ENCODE measurements at places on chromosomes 1 and 21.

GRCh38 chr1:159282118-159282517, 20.0 kb upstream of the FCER1A start:
- DNase-seq, result no peak

DNA sequence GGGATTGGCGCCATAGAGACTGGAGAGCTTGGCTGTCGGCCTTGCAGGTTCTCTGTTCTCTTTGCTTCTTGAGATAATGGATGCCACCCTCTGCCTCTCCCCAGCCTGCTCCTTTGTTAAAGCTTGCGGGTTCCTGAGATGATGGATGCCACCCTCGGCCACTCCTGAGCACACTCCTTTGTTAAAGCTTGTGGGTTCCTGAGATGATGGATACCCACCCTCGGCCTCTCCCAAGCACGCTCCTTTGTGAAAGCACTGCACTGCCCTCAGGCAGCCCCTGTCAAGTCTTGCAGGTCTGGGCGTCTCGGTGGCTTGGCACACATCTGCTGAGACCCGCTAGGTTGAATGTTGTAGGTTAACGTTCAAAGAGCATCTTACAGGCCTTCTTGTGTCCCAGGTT, 76.5 kb downstream of the SCCPDH start:
- DNase-seq, result no peak

DNA sequence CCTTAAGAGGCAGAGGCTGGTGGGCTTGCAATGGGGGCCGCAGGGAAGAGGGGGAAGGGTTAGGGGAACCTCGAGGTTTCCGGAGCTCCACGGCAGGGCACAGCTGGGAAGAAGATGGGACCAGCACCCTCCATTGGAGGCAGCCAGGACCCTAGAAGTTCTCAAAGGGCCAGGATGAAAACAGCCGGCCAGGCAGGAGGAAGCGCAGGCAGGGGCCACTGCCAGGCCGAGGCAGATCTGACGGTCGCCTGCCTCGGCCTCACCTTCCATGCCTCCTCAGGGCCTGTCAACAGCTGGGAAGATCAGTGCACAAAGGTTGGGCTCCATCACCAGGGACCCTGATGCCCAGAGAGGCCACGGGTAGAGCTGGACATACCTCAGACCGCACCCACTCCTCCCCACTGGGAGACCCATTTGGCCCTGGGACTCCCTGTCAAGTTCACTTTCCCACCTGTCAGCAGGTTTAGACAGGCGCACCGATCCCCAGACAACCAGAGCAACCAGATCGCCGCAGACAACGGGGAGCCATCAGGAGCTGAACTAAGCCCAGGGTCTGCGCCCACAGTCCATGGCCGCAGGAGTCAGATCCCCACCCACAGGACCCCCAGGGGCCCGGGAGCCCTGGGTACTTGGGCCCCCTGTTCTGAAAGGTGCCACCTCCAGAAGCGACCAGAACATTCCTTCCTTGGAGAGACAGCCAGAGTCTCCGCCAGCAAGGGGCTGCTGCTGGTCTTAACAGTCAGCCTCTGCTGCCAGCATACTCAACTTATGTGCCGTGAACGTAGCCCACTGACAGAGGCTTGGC, 2.2 kb downstream of the SLC19A1 start:
- no peak for DNase-seq

- DNase-seq, result no peak
Measured at GRCh38 chr1:53390736-53391135, 62.9 kb upstream of the LRP8 start.

DNA sequence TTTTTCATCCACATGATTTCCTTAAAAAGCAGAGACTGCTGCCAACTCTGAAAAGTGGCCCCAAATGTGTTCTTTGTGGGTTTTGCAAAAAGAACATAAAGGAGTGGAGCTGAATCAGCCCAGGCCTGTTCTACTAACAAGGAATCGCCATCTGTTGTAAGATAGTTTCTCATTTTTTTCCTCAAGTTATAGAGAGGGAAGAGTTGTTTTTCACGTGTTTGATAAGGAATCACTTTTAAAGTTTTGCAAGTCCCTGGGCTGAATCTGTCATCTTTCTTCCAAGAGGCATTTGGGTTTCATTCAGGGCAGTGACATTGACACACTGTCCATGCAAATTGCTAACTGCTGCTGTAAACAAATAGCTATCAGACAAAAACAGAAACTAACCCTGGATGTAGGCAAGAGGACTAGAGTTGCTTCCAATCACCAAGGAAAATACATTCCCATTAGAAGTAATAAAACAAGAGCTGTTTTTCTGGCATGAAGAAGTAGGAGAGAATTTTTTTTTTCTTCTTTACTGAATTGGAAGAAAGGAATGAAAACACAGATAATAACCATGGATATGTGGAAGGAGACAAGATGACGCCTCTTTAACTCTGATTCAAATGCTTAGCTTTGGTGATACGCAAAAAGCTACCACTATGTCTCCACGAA, 58.8 kb upstream of the TBX15 start:
- DNase-seq, result peak; percentile 84

GRCh38 chr1:156706657-156707416, 1.5 kb upstream of the CRABP2 start:
- peak; percentile 87 for DNase-seq

GRCh38 chr1:83942914-83943313, 56.0 kb downstream of the TTLL7 start:
- peak; percentile 26 for DNase-seq

DNA sequence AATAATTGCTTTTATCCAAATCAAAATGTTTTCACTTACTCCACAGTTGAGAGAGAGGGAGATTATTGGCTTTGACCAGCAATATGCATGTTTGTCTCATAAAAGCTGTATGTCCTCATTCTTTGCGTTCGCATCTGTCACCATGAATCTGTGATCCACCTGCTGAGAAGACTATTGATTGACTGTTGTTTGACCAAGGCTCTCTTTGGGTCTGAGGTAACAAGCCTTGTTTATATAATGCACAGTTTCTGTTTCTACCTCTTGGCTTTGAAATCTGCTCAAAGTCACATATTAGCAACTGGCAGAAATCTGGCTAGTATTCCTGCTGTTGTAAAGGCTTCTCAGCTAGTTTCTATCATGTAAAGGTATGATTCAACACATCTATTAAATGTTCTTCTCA, 157.0 kb downstream of the LYPLAL1 start:
- DNase-seq, result no peak

DNA sequence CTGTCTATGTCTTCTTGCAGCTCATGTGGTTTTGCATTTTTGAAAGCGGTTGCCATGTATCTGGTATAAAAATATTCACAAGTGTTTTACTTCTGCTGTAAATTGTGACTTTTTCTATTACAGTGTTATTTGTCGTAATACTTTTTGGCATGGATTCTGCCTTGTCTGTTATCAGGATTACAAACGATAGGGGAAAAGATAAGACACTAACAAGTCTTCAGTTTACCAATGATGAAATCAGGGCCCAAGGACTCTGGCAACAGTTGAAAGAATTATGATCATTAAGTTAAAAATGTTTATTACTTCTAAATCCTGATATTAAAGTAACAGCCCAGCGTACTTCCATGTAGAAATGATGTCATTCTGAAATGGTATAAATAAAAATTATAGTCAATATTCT, 298.8 kb downstream of the KIF26B start:
- DNase-seq, result no peak

GRCh38 chr1:111882986-111883560, 106.4 kb downstream of the KCND3 start:
- DNase-seq, result no peak

DNA sequence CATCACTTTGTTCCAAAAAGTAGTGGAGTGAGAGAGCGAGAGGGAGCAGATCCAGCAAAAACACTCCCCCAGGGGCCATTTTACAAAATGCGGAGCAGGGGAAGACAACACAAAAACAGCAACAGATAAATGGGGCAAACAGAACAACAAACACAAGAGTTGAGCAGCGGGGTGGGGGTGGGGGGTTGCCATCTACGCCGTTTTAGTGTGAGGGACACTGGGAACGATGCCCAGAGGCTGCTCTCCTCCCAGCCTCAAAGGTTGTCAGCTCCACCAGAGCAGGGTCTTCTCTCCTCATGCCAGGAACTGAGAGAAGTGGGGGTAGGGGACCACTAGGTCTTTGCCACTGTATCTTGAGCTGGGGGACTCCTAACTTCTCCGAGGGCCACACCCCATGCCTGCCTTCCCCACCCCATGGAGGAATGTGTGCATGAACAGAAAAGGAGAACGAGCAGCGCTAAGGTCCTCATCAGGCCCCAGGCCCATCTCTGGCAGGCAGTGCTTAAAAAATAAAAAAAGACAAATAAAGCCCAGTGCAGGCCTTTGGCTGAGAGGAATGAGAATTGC, 1.3 kb upstream of the PBXIP1 start:
- DNase-seq, result no peak

DNA sequence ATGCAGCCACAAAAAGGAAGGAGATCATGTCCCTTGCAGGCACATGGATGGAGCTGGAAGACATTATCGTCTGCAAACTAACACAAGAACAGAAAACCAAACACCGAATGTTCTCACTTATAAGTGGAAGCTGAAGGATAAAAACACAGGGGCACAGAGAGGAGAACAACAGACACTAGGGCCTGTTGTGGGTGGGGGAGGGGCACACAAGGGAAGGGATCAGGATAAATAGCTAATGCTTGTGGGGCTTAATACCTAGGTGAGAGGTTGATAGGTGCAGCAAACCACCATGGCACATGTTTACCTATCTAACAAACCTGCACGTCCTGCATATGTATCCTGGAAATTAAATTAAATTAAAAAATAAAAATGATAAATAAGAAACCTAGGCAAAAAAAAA, 969.9 kb downstream of the TTLL7 start:
- DNase-seq, result no peak

DNA sequence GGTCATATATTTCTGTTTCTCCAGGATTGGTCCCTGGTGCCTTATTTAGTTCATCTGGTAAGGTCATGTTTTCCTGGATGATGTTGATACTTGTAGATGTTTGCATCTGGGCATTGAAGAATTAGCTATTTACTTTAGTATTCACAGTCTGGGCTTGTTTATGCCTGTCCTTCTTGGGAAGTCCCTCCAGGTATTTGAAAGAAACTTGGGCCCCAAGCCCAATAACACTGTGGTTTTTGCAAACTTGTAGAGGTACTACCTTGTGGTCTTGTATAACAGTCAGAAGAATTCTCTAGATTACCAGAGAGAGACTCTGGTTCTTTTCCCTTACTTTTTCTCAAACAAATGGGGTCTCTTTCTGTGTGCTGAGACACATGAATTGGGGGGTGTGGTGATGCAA, 251.4 kb upstream of the B3GALT2 start:
- no peak for DNase-seq

GRCh38 chr1:109912873-109913272, 2.2 kb downstream of the CSF1 start:
- DNase-seq, result peak; percentile 29

- DNase-seq, result no peak
Measured at GRCh38 chr1:36657826-36658225, 175.1 kb upstream of the CSF3R start.

GRCh38 chr1:9892563-9893528, 17.2 kb downstream of the CTNNBIP1 start:
- DNase-seq, result peak; percentile 80

- DNase-seq, result no peak
Measured at GRCh38 chr1:11670747-11671146, 6.7 kb downstream of the FBXO6 start.

GRCh38 chr21:17602874-17603273, 9.8 kb downstream of the BTG3 start:
- peak; percentile 31 for DNase-seq

- DNase-seq, result no peak
Measured at GRCh38 chr21:45318556-45319404, 31.1 kb upstream of the POFUT2 start.

DNA sequence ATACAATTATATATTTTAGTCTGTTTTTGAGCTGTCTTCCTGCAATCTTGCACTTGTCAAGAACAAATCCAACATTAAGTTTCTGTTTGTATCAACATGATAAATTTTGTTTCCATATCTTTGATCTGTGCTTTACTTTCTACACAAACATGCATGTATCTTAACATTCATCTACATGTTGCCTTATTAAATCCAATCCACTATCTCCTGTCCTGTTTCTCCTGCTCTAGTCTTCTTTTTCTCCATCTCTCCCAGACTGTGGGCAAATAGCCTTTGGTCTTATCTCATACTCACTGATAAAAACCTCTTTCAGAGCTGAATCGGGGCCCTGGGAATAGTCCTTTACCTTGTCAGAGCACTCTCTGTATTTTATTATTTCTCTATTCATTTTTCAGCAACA, 101.3 kb downstream of the PLPPR4 start:
- no peak for DNase-seq

DNA sequence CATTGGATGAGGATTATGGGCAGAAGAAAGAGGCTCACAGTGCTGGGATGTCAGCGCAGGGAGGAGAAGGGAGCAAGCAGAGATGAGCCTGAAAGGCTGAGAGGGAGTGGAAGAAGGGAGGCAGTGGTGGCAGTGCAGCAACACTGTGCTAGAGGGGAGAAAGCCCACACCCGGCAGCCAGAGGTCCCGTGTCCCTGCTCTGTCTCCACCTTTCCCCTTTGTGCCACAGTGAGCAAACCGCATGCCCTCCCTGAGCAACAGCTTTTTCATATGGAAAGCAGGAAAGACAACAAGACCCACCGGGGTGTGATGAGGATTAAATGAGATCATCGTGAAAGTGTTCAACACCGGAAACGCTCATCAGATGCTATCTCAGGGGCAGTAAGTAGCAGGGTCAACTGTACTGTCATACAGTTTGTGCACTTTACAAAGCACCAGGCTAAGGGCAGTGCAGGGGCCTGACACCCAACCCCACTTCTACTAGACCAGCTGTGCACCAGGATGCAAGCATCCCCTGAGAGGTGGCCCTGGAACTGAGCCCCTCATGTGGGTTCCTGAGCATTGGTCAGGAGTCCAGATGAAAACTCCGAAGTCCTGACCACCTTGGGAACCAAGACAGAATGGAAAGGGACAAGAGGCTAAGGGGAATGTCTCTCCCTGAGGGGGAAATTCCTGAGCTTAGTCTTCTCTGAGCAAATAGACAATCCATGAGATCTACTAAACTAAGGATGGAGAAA, 9.1 kb downstream of the NHLH1 start:
- peak; percentile 36 for DNase-seq

DNA sequence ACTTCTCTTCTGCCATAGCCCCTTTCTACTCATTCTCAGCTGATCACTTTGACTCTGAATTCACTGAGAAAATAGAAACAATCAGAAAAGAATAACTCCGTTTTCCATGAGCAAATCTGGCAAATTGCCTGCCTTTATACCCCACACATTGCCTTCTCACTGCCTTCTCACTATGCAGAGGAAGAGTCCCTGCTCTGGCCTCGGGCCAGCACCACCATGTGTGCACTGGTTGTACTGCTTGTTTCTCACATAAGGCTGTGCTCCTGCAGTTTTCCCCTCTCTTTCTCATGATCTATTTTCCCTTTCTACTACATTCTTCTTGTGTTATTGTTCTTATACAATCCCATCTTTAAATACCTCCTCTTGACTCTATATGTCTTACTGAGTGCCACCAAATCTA, 2.3 kb upstream of the HMGCS2 start:
- no peak for DNase-seq

DNA sequence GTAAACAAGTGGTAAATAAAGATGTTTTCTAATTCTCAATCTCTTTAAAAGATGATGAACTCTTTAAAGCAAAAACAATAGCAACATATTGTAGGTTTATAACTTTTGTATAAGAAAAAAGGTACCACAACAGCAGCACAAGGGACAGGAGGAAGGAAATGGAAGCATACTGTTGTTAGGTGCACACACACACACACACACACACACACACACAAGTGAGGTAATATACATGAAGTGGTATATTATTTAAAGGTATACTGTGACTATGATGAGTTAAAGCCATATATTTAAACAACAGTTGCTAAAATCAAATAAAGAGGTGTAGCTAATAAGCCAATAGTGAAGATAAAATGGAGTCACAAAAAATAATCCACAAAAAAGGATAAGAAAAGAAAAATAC, 20.0 kb downstream of the PPP1R15B start:
- DNase-seq, result no peak

Measured in fibroblast of upper back skin (primary cell).